ENCODE measurements at places on chromosomes 11 and 22. TPM values are rescaled to one million over a fixed set of nuclear protein-coding genes. Genes with fewer than 3 reads are reported as not detected.
A peak's percentile ranks its signal among the peaks of the same experiment; 100 is the strongest.

SPON1 gene
- 0.31 TPM for total RNA-seq

MMP12 gene
- total RNA-seq = not detected

TMEM132A gene
- 3.3 TPM for total RNA-seq

GRCh38 chr22:37162221-37163095 lies 12.7 kb upstream of the IL2RB start:
- DNase-seq = peak; percentile 92

DNA sequence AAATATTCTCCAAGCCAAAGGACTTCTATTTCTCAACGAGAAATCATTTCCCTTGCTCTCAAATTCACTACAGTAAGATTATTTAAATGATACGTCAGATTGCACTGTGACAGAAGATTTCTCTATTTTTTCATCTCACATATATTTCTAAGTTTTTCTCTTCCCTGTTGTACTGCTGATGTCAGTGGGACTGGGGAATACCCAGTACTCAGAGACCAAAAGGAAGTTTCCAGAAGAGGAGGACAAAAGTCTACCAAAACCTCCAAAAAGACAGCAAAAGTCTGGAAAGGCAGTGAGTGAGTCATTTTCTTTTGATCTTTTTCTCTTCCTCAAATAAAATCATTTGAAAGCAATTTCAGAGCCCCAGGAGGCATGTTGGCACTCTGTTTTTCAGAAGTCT lies 149.8 kb upstream of the PITPNB start:
- no peak for DNase-seq

SPI1 gene
- total RNA-seq = not detected

DNA sequence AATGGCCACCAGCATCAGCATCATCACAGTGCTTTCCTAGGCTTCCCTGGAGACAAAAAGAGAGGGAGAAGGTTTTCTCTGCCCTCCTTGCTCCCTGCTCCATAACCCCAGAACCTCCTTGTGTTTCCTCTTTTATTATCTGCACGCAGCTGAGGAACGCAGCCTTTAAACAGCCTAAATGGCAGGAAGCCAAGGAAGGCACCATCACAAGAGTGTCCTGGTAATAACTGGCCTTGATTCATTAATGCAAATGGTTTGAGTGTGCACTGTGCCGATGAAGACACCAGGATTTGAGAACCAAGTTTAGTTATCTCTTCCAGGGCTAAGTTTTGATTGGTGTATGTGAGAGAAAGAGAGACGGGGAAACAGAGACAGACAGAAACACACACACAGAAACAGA lies 29.4 kb upstream of the DRD2 start:
- DNase-seq = no peak

DNA sequence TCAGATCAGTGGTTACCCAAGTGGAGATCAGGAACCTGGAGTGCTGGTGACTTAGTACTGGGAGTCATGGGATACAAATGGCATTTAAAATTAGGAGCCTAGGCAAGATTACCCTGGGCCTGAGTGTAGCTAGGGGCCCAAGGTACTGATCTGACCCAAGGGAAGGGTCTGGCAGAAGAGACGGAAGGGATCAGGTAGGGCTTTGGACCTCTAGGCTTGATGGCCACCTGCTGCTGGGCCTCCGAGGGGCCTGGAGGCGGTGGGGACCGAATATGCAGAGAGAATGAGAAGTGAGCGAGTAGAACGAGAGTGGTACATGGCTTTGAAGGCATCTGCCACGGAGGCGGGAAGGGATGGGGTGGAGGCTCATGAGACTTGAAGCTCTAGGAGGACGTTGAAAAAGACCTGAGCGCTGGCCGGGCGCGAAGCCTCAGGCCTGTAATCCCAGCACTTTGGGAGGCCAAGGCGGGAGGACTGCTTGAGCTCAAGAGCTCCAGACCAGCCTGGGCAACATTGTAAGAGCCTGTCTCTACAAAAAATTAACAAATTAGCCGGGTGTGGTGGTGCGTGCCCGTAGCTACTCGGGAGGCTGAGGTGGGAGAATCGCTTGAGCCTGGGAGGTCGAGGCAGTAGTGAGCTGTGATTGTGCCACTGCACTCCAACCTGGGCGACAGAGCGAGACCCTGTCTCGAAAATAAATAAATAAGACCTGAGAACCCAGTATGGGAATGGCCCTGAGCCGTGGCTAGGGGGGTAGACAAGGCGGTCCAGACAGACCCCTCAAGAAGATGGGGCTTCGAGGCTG lies 563 bp upstream of the PPIL2 start:
- no peak for DNase-seq

MB gene
- total RNA-seq = not detected

- DNase-seq = no peak
Measured at GRCh38 chr11:26719289-26719973, 2.4 kb downstream of the SLC5A12 start.

RHBDD3 gene
- total RNA-seq = 20.2 TPM

DNA sequence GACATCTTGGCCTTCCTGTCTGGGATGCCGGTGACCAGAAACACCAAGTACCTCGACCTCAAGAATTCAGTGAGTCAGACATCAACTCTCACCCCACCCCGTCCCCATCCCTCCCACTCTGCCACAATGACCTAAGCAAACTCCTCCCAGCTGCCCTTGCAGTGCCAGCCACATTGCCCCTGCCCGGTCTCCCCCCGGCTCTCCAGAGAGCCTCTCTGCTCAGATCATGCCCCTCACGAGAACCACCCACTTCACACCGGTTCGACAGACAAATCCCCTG lies 23.6 kb upstream of the MYRF start:
- DNase-seq = peak; percentile 17

DNA sequence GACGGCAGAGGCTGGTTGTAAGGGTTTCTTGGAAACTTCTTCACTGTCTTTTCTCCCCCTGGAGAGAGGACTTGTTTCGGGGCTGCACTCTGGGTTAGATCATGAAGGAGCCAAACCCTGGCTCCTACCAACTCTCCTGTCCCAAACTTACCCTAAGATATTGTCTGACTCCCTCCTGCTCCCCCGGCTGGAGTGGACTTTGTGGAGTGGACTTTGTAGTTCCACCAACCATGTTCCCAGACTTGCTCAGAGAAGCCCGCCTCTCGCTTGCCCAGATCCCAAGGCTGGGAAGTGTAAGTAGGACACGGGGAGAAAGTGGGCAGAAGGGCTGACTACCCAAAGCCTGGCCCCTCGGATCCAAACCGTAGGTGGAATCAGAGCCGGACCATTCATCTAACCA lies 1.2 kb downstream of the CXCR5 start:
- DNase-seq = no peak

- no peak for DNase-seq
Measured at GRCh38 chr11:77753230-77753629, 67.3 kb downstream of the RSF1 start.

DCHS1 gene
- 0.80 TPM for total RNA-seq

All from activated CD4-positive, alpha-beta memory T cell treated with anti-CD3 and anti-CD28 coated beads for 36 hours (primary cell).